ENCODE measurements at places on chromosomes 3 and 15.

GRCh38 chr3:37538747-37539146 lies 322.9 kb upstream of the CTDSPL start:
- DNase-seq, result no peak

- DNase-seq, result no peak
Measured at GRCh38 chr15:76772776-76773175, 132.4 kb downstream of the SCAPER start.

- no peak for DNase-seq
Measured at GRCh38 chr15:99132122-99132521, 27.2 kb downstream of the SYNM start.

GRCh38 chr3:187932530-187932929 lies 187.3 kb upstream of the BCL6 start:
- no peak for DNase-seq

DNA sequence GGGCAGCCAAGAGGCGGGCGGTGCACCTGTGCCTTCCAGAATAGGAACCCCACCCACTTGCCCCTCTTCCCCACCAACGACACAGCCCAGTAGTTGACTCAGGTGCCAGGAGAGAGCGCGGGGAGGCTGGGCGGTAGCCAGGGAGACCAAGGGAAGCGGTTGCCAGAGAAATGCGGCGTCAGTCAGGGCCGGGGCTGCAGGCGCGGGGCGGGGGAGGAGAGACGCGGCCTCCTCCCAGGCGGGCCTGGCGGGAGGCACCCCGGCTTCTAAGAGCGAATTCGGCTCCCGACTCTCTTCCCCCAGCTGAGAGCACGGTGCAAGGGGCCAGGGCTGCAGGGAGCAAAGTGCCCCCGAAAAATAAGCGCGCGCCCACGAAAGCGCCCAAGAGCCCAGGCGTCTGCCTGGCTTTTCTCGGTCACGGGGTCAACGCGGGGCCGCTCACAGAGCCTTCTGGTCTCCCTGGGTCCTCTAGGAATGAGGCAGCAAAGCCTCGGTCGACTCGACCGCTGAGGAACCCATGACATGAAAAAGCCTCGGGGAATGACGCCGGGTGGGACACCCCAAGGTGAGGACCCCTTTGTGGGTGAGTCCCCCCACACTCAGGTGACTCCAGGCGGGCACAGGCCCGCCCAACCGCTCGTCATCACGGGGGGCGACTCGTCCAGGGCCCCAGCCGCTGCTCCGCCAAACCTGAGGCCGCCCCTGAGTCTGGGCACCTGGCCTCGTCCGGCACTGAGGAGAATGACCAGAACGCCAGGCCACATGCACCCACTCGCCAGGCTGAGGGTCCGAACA lies 716 bp downstream of the CPEB1 start:
- DNase-seq, result no peak
